ENCODE measurements at places on chromosomes 11 and 22.

GRCh38 chr22:28023774-28024173, 104.7 kb upstream of the PITPNB start:
- DNase-seq = no peak

DNA sequence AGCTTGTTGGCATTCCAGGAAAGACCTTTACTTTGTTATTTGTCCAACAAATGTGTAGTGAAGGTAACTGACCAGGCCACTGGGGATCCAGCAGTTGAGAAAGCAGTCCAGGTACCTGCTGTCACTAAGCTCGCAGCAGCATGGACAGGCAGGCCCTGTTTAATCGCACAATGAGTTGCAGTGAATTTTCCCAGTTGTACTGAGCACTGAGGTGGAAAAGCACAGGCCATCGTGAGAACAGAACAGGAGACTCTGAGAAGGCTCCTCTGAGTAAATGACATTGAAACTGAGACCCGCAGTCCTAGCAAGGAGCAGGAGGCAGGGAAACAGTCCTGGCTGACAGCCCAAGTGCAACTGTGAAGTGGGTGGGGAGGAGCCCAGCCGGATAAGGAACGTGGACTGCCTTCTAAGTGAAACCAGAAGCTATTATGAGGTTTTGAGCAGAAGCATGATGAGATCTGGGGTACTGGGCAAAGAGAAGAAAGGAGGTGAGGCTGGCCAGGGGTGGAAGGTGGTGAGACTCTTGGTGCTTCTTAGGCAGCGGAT, 39.8 kb upstream of the CDON start:
- no peak for DNase-seq

DNA sequence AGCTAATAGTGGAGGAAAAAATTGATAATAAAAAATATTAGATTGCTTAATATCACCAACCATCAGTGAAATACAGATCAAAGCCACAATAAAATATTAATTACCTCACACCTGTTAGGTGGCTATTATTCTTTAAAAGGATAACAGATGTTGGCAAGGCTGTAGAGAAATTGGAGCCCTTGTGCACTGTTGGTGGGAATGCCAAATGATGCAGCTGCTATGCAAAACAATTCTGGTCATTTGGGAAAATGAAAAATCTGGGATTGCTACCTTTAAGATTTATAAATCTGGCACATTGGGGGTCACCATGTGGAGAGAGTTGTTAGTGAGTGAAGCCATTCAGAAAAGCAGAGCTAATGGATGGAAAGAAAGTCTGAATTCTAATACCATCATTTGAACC, 143.4 kb downstream of the FCHSD2 start:
- no peak for DNase-seq

- no peak for DNase-seq
These were observed 141.6 kb downstream of the EFCAB6 start for GRCh38 chr22:43670513-43670912.

- no peak for DNase-seq
These were observed 7.6 kb upstream of the OR52K2 start for GRCh38 chr11:4441515-4441914.

DNA sequence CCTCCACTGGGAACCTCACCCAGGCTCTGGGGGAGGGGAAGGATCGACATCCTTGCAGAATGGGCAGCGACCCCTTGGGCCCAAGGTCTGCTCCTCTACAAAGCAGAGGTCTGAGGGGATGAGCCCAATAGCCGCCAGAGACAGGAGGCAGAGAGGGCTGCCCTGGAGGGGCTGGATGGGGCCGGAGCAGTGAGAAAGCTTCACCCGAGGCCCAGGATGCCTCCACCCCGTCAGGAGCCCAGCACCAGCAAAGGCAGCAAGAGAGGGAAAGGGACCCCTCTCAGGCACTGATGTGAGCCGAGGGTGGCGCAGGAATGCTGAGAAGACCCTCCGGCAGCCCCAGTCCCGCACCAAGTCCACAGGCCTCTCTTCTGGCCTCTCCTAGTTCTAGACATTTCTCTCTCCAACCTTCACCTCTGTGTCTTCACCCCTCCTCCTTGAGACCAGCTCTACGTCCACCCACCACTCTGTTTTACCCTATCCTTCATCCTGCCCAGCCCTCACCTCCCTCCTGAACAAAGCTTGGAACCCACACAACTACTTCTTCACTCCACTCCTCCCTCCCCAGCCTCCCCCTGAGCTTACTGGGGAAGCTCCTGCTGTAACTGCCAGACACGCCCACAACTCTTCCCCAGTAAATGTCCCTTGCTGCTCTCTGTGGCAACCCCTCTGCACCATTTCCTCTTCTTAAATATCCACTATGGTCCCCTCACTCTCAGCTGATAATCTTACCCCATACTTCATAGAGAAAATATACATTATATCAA, 131.9 kb downstream of the MPPED1 start:
- DNase-seq = no peak

DNA sequence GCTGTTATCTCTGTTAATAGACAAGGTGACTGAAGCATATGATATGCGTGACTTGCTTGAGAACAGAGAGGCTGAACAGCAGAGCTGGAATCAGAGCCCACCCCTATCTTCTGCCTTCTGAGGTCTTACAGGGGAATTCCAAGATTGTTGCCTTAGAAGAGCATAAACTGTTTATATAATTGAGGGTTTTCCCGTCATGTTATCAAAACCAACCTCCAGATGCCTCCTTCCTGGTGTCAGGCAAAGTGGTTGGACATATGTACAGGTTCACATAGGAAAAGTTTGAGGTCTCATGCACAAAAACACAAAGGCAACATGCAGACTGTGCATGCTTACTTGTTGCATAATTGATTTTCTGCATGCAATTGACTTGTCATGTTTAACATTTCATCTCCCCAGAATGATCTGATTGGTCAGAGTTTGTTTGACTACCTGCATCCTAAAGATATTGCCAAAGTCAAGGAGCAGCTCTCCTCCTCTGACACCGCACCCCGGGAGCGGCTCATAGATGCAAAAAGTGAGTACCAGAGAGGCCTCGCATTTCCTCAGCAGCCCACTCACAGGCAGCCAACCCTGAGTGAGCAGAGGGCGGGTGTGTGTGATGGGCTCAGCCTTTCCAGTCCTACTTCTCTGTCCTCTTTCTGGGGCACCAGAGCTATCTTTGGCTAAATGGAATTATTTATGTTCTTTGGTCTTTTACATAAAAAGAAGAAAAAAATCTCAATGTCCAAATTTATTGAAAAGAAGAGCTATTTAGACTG, 88.9 kb downstream of the BMAL1 start:
- DNase-seq = no peak

DNA sequence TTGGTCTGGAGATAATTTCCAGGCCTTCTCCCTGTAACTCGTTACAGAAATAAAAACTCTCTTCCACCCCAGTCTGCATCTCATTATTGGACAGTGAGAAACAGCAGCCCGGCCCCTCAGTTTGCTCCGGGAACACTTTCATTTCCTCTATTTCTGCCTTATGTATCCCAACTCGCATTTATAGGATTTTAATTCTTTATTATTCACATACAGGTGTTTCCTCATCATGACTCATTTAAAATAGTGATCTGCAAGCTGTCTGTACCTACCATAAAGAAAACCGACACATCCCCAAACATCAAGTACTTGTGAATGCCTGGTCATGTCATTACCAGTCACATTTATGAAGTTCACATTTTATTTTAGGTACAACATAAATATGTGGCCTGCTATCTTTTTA, 42.8 kb downstream of the PIWIL3 start:
- no peak for DNase-seq

DNA sequence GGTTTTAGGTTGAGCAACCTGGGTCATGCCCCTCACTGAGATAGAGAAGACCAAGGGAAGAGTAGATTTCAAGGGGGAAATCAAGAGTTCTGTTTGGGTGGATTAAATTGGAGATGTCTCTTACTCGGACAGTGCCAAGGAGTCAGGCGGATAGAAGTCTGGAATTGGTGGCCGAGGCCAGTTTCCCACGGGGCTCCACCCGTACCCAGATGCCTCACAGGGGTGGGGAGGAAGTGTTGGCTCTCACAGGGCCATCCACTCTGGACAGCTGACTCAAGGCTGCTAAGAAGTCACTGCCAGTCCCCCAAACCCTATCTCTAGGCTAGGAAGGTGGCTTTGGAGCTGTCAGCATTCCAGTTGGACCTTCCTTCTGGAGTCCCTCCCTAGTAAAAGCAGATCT, 79.1 kb upstream of the TIMP3 start:
- no peak for DNase-seq

- no peak for DNase-seq
These were observed 48.4 kb downstream of the CSTPP1 start for GRCh38 chr11:46984987-46985386.

GRCh38 chr11:95680169-95680929, 109.2 kb downstream of the FAM76B start:
- DNase-seq = no peak

DNA sequence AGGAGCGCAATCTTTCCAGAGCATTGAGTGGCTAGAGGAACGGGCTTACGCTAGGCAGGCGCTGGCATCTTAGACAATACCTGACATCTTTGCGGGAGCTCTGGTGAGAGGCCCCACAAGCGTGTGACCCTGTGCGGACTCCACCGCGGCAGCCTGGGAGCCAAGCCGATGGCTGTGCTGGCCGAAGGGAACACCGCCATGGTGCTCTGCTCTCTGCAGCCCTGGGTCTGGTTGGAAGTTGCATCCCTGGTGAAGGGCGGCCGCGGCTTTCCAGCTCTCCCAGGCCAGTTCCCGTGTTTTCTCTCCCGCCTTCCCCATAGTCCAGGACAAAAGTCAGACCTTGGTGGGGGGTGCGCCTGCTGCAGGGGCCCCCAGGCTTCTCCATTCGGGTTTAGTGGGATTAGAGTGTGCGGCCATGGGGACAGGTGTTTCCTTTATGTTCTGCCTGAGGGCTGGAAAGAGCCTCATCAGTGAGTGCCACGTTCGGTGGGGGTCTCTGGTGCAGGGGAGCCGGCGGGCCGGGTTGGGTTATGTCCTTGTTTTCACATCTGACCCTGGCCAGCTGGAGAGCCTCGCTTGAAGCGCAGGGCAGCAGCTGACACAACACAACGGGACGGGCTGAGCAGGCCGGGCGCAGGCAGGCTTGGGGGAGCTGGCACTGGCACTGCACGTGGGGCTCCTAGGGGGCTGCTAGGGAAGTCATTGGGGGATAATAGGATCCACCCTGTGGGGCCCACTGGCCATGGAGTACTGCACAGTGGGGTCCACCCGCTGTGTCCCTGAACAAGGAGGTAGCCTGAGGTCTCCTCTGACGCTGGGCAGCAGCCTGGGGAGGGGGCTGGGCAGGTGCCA, 94.8 kb downstream of the KCNQ1 start:
- no peak for DNase-seq

DNA sequence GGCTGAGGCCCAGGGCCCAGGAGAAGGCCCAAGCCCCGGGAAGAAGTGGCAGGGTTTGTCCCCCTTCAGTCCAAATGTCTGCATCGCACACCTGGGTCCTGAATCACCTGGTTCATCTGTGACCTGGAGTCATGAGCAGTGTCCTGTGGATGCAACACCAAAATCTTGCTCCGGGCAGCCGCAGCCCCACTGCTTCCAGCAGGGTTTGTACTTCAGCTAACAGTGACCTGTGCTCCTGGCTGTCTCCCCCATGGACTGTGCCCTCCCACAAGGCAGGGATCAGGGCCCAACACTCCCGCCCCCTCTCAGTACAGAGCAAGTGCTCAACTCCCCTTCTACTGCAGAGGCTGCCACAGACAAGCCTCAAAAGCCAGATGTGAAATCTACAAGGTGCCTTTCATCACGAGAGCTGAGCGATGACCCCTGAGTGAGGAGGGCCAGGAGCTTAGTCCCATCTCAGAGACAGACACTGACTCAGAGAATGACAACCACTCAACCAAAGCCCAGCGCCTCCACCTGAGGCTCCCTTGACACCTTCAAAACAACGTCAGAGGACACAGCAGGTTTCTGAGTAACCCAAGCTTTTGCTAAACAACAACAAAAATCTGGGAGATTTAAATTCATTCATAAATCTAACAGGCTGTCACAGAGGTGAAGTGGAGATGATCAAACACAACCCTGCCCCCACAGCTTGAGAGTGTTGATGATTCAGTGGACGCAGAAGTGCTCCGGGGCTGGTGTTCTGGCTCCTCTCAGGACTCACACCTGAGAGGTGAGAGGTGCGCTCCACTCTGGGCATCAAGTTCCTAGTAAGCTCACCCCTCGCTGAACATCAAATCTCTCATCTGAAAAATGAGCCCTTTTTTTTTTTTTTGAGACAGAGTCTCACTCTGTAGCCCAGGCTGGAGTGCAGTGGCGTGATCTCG, 3.4 kb downstream of the KIAA0930 start:
- no peak for DNase-seq

GRCh38 chr11:95486466-95486865, 255.5 kb upstream of the SESN3 start:
- no peak for DNase-seq

- no peak for DNase-seq
These were observed 125.0 kb downstream of the ABTB2 start for GRCh38 chr11:34232807-34233206.

DNA sequence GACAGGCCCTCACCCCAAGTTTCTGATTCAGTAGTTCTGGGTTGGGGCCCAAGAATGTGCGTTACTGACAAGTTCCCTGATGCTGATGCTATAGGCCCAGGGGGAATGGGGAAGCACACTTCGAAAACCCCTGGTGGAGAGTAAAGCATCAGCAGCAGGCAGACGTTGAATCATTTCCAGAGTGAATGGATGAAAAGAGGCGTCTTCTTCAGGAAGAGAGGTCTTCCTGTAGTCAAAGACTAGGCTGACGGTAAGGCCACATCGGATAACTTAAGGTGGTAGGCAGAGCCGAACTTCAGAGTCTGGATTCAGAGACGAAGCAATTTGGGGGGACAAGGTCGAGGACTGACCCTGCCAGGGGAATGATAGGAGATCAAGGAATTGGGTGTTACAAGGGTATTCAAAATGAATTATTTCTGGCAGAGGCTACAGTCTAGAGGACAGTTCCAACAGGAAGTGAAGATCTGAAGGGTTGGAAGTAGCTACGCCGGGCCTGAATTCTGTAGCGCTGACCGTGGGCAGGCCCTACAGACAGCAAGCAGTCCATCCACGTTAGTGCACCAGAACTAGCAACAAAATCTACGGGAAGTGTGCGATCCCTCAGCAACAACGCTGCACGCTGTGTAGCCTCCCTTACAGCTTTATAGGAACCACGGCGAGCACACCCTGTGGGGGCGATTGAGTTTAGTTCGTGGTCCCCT, 862 bp upstream of the CENATAC start:
- no peak for DNase-seq

- DNase-seq = no peak
These were observed 26.0 kb downstream of the CLMP start for GRCh38 chr11:123168955-123169484.

DNA sequence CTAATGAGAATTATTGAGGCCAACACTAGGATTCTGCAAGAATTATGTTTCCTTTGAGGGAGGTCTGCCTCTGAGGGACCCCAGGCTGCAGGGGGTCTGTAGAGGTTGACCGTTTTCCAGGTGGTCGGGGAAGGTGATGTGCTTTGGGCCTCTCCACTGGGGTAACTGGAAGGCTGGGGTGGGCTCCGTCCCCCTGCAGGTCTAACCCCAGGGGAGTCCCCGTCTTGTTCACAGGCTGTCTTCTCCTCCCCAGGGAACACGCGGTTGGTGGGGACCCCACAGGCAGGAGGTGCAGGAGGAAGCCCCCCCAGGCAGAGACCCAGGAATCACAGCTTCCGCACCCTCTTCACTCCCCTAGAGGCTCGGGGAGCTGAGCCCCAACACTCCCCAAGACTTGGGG, 726.4 kb downstream of the BRD1 start:
- no peak for DNase-seq

- DNase-seq = no peak
These were observed 82.0 kb downstream of the SLC1A2 start for GRCh38 chr11:35337136-35337913.

- no peak for DNase-seq
These were observed 3.2 kb upstream of the PTDSS2 start for GRCh38 chr11:446891-447290.

- DNase-seq = no peak
These were observed 30.6 kb downstream of the KIAA1671 start for GRCh38 chr22:24983151-24983550.
